Anterior cingulate cortex (tissue), 58 donors: ENCODE measurements at places on chromosomes 11 and 22.

GRCh38 chr11:7512525-7513233 lies 1.1 kb upstream of the PPFIBP2 start:
- peak; percentile 23 for DNase-seq

GRCh38 chr11:58958500-58958899 lies 19.2 kb downstream of the GLYATL1 start:
- no peak for DNase-seq

- DNase-seq, result no peak
Observed at GRCh38 chr11:61637277-61637676, 42.9 kb upstream of the DAGLA start.

GRCh38 chr11:121298774-121299173 lies 6.2 kb downstream of the SC5D start:
- no peak for DNase-seq

- no peak for DNase-seq
Observed at GRCh38 chr11:34513682-34514449, at the start of gene ELF5. Gene ELF5, minus strand, starts transcription at chr11:34513794. Its CDS starts 8,045 bp downstream, at chr11:34505749.

GRCh38 chr11:20293531-20293930 lies 70.0 kb upstream of the HTATIP2 start:
- DNase-seq, result no peak

GRCh38 chr11:47355283-47356128 lies 3.0 kb upstream of the MYBPC3 start:
- DNase-seq, result peak; percentile 86

GRCh38 chr22:31139866-31140716 lies at the start of gene PLA2G3:
Gene PLA2G3, minus strand, starts transcription at chr22:31140508. Its CDS starts 154 bp downstream, at chr22:31140354.
- no peak for DNase-seq

DNA sequence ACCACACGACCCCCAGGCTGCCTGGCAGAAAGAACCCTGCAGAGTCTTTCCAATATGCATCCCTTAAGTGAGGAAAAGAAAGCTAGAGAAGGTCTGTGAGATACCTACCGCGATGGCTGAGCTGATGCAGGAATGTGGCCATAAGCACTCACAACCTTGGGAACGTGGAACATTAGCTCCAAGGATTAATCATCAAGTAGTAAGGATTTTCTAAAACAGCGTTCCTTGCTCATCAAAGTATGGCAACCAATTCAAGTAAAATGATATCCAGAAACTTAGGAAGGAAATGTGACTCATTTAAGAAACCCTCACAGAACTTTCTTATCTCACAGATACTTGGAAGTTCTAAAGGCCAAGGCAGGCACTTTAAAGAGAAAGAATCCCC lies 12.8 kb downstream of the PACSIN2 start:
- DNase-seq, result no peak

DNA sequence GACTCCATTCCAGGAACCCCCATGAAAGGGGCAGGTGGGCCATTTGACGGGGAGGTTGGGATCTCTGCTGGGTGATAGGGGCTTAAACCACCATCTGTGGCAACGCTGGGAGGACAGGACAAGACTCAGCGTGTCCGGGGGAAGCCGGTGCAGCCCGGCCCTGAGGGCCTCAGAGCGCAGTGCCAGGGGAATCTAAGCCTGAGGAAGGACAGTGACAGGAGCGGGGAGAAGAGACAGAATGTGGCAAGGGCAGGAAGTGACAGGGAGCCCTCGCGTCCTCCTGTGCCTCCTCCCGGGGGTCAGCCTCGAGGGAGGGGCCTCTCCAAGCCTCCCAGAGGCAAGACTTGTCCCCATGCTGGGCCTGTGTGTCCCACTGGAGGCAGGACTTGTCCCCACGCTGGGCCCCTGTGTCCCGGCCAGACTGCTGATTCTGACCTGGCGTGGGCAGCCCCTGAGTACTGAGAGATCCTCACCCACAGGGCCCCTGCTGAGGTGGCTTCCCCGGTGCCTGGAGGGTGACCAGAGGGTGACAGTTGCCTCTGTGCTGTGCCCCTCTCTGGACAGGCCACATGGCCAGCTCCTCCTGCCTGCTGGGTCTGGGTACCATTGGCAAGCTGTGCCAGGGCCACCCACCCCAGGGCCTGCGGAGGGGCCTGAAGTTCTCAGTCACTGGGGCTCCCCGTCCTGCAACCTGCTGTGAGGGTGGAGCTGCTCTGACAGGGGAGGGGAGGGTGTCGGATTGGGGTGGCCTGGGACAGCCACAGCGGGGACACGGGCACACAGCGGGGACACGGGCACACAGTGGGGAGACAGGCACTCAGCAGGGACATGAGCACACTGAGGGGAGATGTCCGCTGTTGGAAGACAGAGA lies 676.2 kb downstream of the BRD1 start:
- DNase-seq, result no peak

DNA sequence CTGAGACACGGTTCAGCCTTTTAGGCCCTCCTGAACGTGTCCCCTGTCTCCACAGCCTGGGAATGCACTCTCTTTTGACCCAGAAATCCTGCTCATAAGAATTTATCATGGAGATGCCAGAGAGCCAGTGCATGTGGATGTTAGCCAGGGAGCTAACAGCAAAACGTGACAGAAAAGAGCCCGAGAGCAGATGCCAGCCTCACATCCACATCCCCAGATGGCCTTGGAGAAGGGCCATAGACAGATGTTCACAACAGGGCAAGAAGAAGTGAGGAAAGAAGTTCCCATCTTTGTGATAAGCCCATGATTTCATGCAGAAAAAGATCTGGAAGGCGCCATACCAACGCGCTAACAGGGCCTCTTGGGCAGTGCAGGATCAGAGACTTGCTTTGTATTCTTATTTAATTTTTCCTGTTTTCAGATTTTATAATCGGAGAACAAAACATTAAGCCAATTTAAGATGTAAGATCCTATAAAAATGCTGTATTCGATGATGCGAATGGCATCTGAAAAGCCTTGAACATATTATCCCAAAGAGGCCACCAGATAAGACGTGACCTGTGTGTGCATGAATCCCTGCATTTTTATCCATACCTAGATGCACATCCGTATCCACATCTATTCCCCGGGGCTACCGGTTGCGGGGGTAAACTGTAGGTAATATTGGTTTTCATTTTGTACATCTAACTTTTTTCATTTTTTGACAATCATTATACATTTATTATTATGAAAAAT lies 48.7 kb downstream of the IGLL5 start:
- no peak for DNase-seq

DNA sequence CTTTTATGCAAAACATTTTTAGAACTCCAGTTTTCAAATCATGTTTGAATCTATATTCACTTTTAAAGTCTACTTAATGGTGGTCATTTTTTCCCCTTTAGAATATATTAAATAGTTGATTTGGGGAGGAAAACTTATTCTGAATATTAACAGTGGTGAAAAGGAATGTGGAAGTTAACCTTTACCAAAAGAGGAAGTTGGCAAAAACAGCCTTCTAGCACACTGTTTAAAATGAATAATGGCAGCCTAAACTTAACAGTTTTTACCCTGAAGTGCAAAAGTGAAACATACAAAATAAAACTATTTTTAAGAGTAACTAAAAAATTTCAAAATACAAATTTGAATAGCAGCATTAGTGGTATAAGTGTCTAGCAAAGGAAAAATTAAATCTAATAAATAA lies 86.4 kb downstream of the GRK3 start:
- DNase-seq, result no peak

DNA sequence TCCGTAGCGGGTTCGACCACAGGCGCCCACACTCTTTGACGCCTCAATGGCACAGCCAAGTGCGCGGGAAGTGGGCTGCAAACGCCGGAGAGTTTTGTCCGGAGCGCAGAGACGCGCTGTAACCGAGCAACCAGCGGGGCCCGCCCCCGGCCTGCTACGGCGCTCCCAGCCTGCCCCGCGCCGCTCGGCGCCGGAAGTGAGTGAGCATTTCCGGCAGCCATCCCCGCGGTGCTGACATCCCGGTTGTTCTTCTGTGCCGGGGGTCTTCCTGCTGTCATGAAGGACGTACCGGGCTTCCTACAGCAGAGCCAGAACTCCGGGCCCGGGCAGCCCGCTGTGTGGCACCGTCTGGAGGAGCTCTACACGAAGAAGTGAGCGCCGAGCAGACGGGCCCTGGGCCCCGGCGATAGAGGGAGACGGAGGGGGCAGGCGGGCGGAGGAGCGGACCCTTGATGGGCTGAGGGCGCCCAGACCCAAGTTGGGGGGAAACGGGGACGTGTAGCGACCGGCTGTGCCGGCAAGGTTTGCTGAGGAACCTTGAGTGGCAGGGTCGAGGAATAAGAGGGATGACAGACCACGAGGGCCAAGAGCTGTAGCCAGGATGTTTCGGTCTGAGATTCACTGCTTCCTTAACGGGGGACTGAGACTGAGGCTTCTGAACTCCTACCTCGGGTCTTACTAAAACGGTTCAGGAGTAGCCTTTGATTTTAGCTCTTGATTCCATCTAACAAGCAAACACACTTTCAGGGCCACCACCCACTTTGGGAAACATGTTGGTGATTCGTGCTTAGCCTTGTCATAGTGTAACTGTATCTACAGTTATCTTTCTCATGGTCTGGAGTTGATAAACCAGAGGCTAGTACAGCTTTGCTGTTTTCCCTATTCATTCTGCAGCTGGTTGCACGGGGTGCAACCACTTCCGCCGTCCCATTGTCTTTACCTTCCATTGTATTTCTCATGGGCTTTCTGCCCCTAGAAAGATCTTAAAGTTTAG lies at the start of gene PSMD13:
Gene PSMD13 (plus strand): TSS at position 203 of the 994 bp plus-strand sequence. CDS start 74 bp downstream, at position 277.
- peak; percentile 80 for DNase-seq

GRCh38 chr22:44182588-44183286 lies 2.0 kb downstream of the PARVG start:
- DNase-seq, result no peak

DNA sequence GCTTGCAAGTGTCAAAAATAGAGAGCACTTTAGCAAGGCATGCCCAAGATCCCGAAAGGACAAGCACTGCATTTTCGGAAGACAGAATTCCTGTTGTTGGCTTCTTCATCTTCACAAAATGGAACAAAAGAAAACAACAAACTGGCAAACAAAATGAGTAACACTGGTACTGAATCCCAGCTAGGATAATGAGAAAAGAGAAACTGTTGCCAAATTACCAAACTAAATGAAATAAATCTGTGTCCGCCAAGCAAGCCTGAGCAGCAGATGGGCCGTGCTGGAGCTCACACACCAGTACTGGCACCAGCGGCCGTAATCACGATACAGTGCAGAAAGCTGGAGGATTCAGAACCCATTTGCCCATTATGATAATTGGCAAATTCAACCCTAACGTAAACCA lies 30.6 kb downstream of the TUB start:
- no peak for DNase-seq

GRCh38 chr11:110838808-110839207 lies 126.6 kb upstream of the ARHGAP20 start:
- no peak for DNase-seq

- DNase-seq, result no peak
Observed at GRCh38 chr11:73833067-73833466, 43.6 kb downstream of the COA4 start.

DNA sequence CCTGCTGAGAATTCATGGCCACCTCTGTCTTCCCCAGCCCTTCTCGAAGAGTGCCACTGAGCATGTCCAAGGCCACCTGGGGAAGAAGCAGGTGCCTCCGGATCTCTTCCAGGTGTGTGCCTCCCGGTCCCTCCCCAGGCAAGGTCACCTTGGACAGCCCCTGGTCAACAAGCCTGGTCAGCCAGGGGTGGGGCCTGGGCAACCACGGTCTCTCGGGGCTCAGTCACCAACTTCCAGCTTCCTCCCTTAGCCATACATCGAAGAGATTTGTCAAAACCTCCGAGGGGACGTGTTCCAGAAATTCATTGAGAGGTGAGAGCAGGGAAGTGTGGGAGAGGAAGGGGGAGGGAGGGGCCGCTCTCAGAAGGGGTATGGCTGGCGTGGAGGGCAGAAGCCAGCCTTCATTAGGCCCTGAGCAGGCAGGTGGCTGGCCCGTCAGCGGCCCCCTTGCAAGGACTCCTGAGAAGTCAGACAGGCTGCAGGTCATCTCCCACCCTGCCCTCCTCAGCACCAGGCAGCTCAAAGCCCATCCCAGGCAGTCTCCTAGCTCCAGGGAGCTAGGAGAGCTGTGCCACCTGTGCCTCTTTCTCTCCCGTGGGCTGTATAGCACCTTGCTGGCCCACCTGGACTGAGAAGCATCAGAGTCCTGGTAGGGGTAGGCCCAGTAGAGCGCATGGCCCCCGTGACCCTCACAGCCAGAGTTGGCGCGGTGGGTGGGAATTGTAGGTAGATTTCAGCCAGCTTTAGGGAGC lies 9.3 kb upstream of the ANKRD13D start:
- no peak for DNase-seq

- DNase-seq, result no peak
Observed at GRCh38 chr11:45332276-45332934, 46.3 kb upstream of the SYT13 start.

GRCh38 chr11:129658526-129658867 lies 157.2 kb upstream of the TMEM45B start:
- no peak for DNase-seq

DNA sequence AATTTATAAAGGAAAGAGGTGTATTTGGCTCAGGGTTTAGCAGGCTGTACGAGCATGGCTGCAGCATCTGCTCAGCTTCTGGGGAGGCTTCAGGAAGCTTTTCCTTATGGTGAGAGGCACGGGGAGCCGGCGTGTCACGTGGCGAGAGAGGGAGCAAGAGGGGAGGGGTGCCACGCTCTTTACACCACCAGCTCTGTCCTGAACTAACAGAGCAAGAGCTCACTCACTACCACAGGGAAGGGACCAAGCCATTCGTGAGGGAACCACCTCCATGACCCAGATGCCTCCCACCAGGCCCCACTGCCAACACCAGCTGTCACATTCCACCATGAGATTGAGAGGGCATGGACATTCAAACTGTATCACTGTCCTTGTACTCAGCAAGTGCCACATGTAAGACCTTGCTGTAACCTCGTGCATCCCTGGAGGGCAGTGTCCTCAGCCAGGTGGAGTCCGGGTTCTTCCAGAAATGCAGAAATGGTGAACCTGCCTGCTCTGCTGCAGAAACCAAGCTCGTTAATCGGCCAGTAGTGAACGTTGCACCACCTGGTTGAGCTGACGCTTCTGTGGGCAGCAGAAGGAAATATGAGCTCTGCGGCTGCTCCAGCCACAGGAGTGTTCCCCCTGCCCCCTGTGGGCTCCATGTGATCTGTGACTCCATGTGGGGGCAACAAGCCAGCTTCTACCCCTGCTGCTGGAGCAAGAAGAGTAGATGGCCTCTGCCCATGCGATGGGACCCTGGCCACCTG lies 368.6 kb downstream of the TBC1D22A start:
- no peak for DNase-seq

DNA sequence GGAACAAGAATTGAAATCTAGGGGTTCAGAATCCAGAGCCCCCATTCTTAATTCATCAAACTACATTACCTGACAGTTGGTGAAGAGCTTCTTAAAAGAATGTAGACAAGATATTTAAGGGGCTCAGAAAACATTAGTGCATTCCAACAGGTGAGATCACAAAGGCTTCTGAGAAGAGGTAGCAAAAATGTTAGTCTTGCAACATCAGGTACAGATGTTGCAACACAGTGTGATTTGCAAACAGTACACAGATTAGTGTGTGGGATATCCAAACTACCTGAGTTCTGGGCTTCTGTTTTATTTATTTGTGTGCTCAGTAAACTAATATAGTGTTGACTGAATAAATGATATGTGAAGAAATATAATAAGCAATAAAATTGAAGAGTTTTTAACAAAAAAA lies 11.8 kb downstream of the CASP4 start:
- DNase-seq, result no peak

DNA sequence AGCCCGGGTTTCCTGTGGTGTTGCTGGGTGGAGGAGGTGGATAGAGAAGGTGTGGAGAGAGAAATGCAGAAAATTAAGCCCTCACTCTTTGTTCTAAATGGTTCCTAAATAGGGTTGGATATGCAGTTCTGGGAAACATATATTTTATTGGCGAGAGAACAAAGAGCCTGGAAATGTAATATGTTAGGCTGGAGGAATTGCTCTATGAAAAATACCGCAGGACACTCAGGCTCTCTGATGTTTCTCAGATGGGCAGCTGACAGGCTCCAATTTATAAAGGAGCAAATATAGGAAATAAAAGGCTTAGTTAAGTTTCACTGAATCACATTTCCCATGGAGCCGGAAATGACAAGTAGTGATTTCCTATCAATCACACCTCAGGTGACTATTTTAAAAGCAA lies 428.0 kb downstream of the TMEM135 start:
- no peak for DNase-seq
